ENCODE measurements at places on chromosomes 16 and 17. TPM values are rescaled to one million over a fixed set of nuclear protein-coding genes. Genes with fewer than 3 reads are reported as not detected.

The UTS2R gene
- not detected for polyA plus RNA-seq

The SKAP1 gene
- 1.6 TPM for polyA plus RNA-seq

The CLEC18A gene
- polyA plus RNA-seq = 1.4 TPM

The KCNH6 gene
- 1.0 TPM for polyA plus RNA-seq

The PRSS33 gene
- polyA plus RNA-seq = 0.46 TPM

The PTGES3L gene
- 2.1 TPM for polyA plus RNA-seq

The MRPL58 gene
- polyA plus RNA-seq = 20.5 TPM
